Neural crest cell (in vitro differentiated cells): ENCODE measurements at places on chromosomes 12 and 14. TPM values are rescaled to one million over a fixed set of nuclear protein-coding genes. Genes with fewer than 3 reads are reported as not detected.

The TMEM116 gene
- total RNA-seq: 16.7 and 17.0 TPM in 2 replicates

The LYSET gene
- total RNA-seq: 31.1 and 31.2 TPM in 2 replicates

The TAS2R13 gene
- 1.0 and 1.1 TPM in 2 replicates for total RNA-seq

The MTRFR gene
- total RNA-seq: 18.8 and 19.0 TPM in 2 replicates

The TAS2R9 gene
- 0.39 TPM in 1 of 2 replicates, not detected in the other for total RNA-seq

The ANKRD33 gene
- not detected in 2 replicates for total RNA-seq

The CDKN1B gene
- total RNA-seq: 47.9 and 52.5 TPM in 2 replicates

The BCL7A gene
- total RNA-seq: 57.4 and 60.1 TPM in 2 replicates

The SLC10A1 gene
- not detected in 2 replicates for total RNA-seq

The PTPRO gene
- total RNA-seq: 3.1 and 3.6 TPM in 2 replicates

The PLEKHG7 gene
- not detected in 2 replicates for total RNA-seq

The LHX5 gene
- total RNA-seq: 1.5 and 1.8 TPM in 2 replicates

The TSPAN19 gene
- total RNA-seq: 0.36 and 0.84 TPM in 2 replicates

The CPSF6 gene
- 172 and 190 TPM in 2 replicates for total RNA-seq

DNA sequence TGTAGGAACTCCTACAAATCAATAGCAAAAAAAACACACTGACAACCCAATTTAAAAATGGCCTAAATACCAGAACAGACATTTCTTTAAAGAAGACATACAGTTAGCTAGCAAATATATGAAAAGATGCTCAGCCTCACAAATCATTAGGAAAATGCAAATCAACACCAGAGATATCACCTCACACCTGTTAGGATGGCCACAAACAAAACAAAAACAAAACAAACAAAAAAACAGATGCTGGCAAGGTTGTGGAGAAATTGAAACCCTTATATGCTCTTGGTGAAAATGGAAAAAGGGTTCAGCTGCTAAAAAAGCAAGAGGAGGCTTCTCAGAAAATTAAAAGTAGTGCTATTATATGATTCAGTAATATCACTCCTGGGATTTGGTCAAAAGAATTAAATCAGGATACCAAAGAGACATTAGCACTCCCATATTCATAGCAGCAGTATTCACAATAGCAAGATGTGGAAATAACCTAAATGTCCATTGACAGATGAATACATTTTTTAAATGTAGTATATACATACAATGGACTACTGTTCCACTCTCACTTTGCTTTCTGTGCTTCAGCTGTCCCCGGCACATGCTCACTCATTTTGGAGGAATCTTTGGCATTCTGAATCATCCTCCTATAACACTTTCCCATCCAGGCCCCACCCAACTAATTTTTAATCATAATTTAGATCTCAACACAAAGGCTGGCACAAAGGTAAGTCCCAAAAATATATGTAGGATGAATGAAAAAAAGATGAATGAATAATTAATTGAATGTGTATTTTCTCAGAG lies 99.1 kb downstream of the SYT1 start:
- no peak overlapping the region for H3K4me3 ChIP-seq
- H3K27ac ChIP-seq: no peak overlapping the region
- peaks cover 4% of the 10 kb centered on the region for H3K4me1 ChIP-seq
- H3K36me3 ChIP-seq: no peaks in the 10 kb centered on the region
- H3K27me3 ChIP-seq: no peaks in the 10 kb centered on the region

DNA sequence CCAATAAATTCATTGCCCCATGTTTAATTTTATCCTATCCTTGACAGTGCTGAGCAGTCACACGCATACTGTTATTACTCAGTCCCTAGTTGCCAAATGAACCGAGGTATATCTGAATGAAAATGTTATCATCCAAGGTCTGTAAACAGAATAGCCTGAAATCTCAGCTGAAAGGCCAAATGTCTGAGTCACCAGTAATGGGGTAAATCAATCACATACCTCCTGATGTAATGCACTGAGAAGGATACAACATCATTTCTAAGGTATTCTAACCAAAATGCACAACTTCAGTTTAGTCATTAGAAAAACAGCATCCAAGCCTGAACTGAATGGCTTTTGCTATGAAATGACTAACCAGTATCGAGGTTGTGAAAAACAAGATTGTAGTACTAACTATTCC lies 228.6 kb downstream of the DPF3 start:
- no peak for DNase-seq
- H3K36me3 ChIP-seq: no peaks in the 10 kb centered on the region
- H3K4me3 ChIP-seq: no peak overlapping the region
- H3K27me3 ChIP-seq: no peaks in the 10 kb centered on the region
- no peak overlapping the region for H3K27ac ChIP-seq

DNA sequence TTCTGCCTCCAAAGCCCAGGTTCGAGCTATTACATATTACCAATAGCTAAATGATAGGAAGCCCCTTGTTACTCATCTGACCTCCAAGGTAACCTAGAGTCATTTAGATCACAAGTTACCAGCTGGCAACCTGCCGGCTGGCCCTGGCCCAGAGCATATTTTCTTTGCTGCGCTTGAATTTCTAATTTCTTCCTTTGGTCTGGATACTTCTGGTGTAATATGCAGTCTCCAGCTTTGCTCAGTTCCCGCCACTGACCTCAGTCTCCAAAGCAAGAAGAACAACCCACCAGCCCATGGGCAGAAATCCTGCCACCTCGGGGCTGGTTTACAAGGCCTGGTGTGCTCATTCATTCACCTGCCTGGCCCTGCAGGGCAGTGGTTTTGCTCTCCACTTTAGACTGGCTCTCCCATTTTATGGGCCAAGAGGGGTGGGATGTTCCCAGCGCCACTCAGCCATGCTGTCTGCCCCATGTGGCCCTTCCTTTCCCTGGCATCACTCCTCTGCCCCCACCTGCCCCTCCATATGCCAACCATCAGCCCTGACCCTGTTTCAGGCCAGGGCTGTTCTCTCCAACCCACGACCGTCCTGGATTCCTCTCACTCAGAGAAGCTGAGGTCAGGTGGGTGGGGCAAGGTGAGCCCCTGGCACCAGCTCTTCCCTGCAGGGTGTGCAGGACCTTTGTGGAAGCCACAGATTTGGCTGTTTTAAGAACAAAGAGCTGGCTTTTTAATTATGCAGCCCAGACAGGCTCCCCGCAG lies 76.0 kb downstream of the PRIMA1 start:
- no peaks in the 10 kb centered on the region for H3K36me3 ChIP-seq
- no peak overlapping the region for H3K4me3 ChIP-seq
- no peak for DNase-seq
- H3K27ac ChIP-seq: no peak overlapping the region

GRCh38 chr12:45256721-45257120 lies 40.8 kb downstream of the ANO6 start:
- no peak overlapping the region for H3K27ac ChIP-seq
- no peak for DNase-seq
- H3K4me1 ChIP-seq: peaks cover 35% of the 10 kb centered on the region
- no peaks in the 10 kb centered on the region for H3K27me3 ChIP-seq
- no peak overlapping the region for H3K4me3 ChIP-seq

DNA sequence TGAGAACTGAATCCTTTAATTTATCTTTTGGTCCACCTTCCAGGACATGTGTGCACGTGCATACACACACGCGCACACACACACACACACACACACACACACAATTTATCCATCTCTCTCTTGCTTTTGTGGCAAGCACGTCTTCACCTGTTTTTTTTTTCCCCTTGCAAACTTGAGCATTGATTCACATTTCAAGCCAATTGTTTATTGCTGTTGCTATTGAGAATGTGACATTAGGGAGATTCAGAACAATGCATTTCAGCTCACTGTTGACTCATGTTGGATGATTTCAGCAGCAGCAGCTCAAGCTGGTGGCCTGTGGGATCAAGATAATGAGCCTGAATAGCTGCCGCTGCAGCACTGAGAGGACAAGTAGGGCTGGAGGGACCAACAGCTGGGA lies 128.9 kb downstream of the SNAPC1 start:
- no peak overlapping the region for H3K27ac ChIP-seq
- peaks cover 5% of the 10 kb centered on the region for H3K4me1 ChIP-seq
- H3K27me3 ChIP-seq: peaks cover 15% of the 10 kb centered on the region

- no peak for DNase-seq
- H3K4me3 ChIP-seq: no peak overlapping the region
- no peaks in the 10 kb centered on the region for H3K36me3 ChIP-seq
- H3K4me1 ChIP-seq: peaks cover 13% of the 10 kb centered on the region
- H3K27me3 ChIP-seq: no peaks in the 10 kb centered on the region
Measured at GRCh38 chr12:39499296-39499695, 56.4 kb upstream of the KIF21A start.

GRCh38 chr14:83170165-83170564 lies 1636.5 kb upstream of the SEL1L start:
- no peak overlapping the region for H3K27ac ChIP-seq
- H3K4me3 ChIP-seq: no peak overlapping the region
- no peaks in the 10 kb centered on the region for H3K36me3 ChIP-seq
- no peak for DNase-seq
- H3K4me1 ChIP-seq: no peaks in the 10 kb centered on the region

GRCh38 chr12:6372403-6373003 lies 2.9 kb downstream of the SCNN1A start:
- H3K4me1 ChIP-seq: peaks cover 34% of the 10 kb centered on the region
- H3K27ac ChIP-seq: no peak overlapping the region
- H3K4me3 ChIP-seq: no peak overlapping the region

DNA sequence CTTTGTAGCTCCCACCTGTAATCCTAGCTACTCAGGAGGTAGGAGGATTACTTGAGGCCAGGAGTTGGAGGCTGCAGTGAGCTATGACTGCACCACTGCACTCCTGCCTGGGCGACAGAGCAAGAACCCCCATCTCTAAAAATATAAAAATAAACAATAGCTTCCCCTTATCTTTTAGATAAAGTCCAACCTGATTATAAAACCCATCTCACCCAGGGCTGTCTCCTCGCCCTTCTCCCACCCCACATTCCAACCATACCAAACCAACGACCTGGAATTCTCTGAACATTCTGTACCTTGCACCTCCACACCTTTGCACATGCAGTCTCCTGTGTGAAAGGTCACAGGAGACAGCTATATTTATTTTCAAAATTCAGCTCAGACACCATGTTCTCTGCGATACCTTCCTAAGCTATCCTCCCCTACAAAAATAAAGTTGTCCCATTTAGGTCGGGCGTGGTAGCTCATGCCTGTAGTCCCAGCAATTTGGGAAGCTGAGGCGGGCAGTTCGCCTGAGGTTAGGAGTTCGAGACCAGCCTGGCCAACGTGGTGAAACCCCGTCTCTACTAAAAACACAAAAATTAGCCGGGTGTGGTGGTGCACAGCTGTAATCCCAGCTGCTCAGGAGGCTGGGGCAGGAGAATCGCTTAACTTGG lies 7.7 kb downstream of the SLC7A7 start:
- peak overlapping the region; percentile 37 for H3K27ac ChIP-seq
- H3K4me3 ChIP-seq: no peak overlapping the region
- peaks cover 8% of the 10 kb centered on the region for H3K27me3 ChIP-seq
- H3K36me3 ChIP-seq: no peaks in the 10 kb centered on the region

GRCh38 chr14:20409226-20409625 lies 4.1 kb downstream of the TEP1 start:
- H3K27ac ChIP-seq: no peak overlapping the region
- peak overlapping the region; percentile 7 for H3K4me3 ChIP-seq
- H3K4me1 ChIP-seq: peaks cover 18% of the 10 kb centered on the region
- no peak for DNase-seq
- H3K27me3 ChIP-seq: no peaks in the 10 kb centered on the region

GRCh38 chr14:91113829-91114078 lies at the start of gene DGLUCY:
TSS of gene DGLUCY (plus strand) at chr14:91114073. CDS start at chr14:91160295, 46,222 bp downstream.
- H3K36me3 ChIP-seq: no peaks in the 10 kb centered on the region
- H3K4me1 ChIP-seq: peaks cover 44% of the 10 kb centered on the region
- H3K4me3 ChIP-seq: peak within 1 kb of the TSS; percentile 82
- no peak for DNase-seq
- H3K27ac ChIP-seq: peak within 1 kb of the TSS; percentile 95
- no peaks in the 10 kb centered on the region for H3K27me3 ChIP-seq

DNA sequence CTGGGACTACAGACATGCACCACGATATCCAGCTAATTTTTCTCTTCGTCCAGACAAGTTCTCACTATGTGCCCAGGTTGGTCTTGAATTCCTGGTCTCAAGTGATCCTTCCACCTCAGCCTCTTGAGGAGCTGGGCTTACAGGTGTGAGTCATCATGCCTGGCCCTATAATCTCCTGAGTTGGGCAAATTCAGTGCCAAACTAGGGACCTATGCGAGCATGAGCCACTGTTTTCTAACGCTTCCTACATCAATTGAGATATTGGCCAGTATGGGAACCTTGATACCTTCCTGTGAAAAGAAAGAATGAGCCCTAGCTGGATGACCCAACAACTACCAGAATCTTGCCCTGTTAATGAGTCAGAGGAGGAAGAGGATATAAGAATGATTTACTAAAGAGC lies 585.2 kb downstream of the C12orf50 start:
- H3K4me1 ChIP-seq: no peaks in the 10 kb centered on the region
- no peak overlapping the region for H3K27ac ChIP-seq

DNA sequence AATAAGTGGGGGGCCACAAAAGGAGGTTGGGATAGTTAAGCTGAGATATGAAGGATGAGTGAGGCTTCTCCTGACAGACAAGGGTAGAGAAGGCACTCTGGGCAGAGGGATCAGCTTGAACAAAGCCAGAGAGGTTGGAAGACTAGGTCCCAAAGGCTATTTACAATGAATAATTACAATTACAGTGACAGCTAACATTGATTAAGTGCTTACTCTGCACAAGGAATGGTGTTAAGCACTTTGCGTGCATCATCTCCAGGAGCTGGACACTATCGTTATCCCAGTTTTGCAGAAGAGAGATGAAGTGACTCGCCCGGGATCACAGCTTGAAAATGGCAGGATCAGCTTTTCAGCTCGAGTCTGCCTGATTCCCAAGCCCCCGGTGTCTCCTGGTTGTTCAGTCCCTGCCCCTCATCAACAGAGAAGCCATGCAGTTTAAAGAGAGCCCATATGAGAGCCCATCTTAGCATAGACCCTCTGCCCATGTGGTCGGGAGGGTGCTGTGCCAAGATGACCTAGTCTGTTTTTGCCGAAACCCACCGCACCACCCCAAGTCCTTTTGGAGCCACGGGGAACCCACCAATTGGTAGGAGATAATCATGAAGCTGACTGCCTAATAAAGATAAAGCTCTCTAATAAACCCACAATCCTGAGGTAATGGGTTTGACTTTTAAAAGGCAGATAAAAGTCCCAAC lies 89.9 kb upstream of the HSPB8 start:
- H3K36me3 ChIP-seq: no peaks in the 10 kb centered on the region
- no peak for DNase-seq
- H3K4me3 ChIP-seq: no peak overlapping the region
- peaks cover 24% of the 10 kb centered on the region for H3K27me3 ChIP-seq

GRCh38 chr14:69882116-69882864 lies 3.1 kb downstream of the SMOC1 start:
- DNase-seq: no peak
- H3K27ac ChIP-seq: peak overlapping the region; percentile 0
- H3K4me1 ChIP-seq: peaks cover 82% of the 10 kb centered on the region
- H3K27me3 ChIP-seq: no peaks in the 10 kb centered on the region
- H3K4me3 ChIP-seq: peak overlapping the region; percentile 89

GRCh38 chr12:124640056-124640455 lies 72.6 kb upstream of the NCOR2 start:
- H3K27me3 ChIP-seq: peaks cover 4% of the 10 kb centered on the region
- H3K27ac ChIP-seq: no peak overlapping the region
- H3K36me3 ChIP-seq: no peaks in the 10 kb centered on the region

GRCh38 chr14:68359837-68360552 lies 432.9 kb downstream of the ZFP36L1 start:
- H3K36me3 ChIP-seq: peaks cover 7% of the 10 kb centered on the region
- DNase-seq: no peak
- peak overlapping the region; percentile 44 for H3K27ac ChIP-seq
- H3K27me3 ChIP-seq: no peaks in the 10 kb centered on the region
- peaks cover 66% of the 10 kb centered on the region for H3K4me1 ChIP-seq
- no peak overlapping the region for H3K4me3 ChIP-seq
